Kidney epithelial cell (primary cell): ENCODE measurements at places on chromosomes 2 and 18.
A peak's percentile ranks its signal among the peaks of the same experiment; 100 is the strongest.

- no peak for DNase-seq
Measured at GRCh38 chr18:339200-339599, 71.4 kb upstream of the THOC1 start.

GRCh38 chr2:47558116-47558767 is 155.3 kb downstream of the MSH2 start:
- DNase-seq = no peak

GRCh38 chr2:221075203-221075602 is 496.9 kb downstream of the EPHA4 start:
- no peak for DNase-seq

DNA sequence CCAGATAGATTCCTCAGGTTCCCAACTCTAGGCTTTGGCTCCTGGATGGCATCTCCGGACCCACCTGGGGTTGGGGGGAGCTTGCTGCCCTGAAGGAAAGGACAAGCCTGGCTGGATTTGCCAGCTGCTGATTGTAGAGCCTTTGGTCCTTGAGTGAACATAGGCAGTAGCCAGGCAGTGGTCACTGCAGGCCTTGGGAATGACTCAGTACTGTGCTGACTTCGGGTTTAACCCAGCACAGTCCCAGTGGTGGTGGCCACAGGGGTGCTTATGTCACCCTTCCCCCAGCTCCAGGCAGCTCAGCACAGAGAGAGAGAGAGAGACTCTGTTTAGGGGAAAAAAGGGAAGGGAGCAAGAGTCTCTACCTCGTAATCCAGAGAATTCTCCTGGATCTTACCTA is 27.7 kb upstream of the ACTR2 start:
- no peak for DNase-seq

DNA sequence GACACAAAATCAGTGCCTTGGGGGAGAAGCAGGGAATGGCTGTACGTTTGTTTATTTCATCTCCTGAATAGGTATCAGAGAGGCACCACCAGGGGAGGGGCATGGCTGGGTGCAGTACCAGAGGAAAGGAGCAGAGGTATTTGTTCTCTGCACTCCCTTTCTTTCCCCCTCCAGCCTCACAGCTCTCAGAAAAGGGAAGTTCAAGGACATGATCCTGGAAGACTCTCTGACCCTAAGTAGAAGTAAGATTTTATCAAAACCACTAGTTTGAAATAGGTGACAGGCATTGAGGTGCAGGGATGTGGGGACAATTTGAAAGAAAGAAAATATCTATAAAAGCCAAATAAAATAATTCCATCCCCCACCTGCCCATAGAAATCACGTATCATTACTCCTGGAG is 136.5 kb downstream of the LRRTM1 start:
- DNase-seq = no peak

- DNase-seq = no peak
Measured at GRCh38 chr18:12248926-12249720, 5.0 kb upstream of the CIDEA start.

- DNase-seq = no peak
Measured at GRCh38 chr2:240688553-240688919, 3.1 kb upstream of the AQP12A start.

- DNase-seq = no peak
Measured at GRCh38 chr2:38376346-38377049, 575 bp downstream of the ATL2 start.

- DNase-seq = no peak
Measured at GRCh38 chr2:32284321-32284720, 6.6 kb downstream of the YIPF4 start.

DNA sequence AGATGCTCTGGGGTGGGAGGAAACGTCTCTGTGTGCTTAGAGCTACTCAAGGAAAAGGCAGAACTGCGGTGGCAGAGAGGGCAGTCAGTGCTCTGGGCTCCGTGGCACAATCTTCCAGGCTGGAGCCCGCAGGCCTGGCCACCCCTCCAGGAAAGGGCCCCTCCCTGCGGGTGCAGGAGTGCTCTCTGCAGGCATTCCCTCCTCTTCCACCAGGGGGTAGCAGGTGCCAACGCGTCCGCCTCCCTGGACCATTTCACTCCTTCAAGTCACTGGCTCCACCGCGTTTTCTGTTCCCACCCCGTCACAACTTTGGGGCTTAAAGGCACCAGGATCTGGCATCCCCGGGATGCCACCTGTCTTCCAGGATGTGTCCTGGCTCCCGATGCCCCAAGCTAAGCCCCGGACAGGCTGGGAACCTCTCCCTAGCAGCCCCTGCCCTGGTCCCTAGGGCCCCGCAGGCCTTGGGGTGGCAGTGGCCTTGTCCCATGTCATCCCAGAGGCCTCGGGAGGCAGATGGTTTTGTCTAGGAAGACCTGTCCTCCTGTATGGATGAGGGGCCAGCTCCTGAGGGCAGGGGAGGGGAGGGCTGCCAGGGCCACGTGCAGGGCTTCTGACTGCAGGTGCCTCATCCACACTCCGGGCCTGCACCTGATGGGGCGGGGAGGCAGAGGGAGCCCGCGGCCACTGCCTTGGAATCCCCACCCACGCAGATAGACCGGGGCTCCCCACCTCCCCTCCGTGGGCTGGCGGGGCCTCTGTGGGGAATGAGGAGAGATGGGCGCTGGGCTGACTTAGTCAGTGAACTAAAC is 26.4 kb downstream of the KCNIP3 start:
- no peak for DNase-seq

- DNase-seq = no peak
Measured at GRCh38 chr18:58025733-58026132, 18.3 kb upstream of the NEDD4L start.

DNA sequence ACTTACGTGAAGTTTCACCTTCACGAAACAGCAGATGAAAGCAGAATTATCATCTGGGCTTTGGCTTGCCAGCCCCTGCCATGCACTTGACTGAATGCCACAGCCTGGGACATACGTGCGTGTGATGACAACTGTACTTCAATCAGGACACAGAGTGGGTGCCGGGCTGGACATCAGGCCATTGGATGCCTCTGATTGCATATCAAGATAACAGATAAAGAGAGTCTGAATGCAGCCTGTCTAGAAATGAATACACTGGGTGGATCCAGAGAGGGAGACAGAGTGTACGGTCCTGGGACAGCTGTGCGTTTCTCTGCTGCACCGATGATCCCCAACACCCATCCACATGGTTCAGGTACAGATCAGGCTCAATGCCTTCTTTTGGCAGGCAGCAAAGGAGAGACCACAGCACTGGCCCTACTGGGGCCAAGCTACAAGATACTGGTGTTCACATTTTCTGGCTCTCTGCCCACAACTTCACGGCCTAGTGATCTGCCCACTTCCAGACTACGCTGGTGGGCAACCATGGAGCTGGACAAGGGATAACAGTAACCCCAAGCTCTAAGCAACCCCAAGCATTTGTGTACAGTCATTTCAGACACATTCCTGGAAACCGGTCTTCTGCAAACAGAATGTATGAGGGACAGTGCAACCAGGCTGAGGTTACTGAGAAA is 35.6 kb downstream of the FBLN7 start:
- peak; percentile 75 for DNase-seq

DNA sequence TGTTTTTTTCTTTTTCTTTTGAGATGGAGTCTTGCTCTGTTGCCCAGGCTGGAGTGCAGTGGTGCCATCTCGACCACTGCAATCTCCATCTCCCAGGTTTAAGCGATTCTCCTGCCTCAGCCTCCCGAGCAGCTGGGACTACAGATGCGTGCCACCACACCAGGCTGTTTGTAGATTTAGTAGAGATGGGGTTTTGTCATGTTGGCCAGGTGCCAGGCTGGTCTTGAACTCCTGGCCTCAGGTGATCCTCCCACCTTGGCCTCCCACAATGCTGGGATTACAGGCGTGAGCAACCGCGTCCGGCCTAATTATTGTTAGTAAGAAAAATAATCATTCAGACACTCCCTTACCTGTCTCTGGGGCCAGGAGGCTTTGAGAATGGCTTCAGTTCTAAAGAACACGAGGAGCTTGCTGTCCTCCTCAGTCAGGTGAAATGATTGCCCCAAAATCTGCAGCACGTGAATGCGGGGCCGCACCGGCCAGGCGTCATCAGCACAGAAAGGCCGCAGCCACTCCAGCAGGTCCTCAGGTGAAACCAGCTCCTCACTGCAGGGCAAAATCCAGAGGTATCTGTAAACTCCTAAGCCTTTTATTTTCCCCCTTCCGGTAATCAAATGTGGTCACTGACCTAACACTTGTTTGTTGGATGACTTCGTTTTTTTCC is 342.6 kb downstream of the NBAS start:
- no peak for DNase-seq

- DNase-seq = no peak
Measured at GRCh38 chr18:10398571-10398970, 55.9 kb upstream of the APCDD1 start.

DNA sequence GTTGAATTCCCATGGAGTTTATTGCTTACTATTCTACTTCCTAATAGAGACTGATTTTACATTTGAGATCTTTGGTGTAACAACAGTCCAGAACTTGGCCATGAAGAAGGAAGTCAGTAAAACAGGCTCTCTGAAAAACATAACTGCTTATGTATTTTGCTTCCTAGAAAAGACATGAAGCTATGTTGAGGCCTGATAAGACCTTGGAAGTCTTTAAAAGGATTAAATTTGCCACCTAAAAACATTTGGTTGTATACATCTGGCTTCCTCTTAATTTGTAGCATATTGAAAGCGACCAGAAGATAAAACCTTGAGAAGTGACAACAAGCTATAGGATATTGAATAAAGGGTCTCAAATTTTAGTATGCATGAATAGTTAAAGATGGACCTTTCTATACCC is 36.4 kb downstream of the PTRHD1 start:
- DNase-seq = no peak

- DNase-seq = no peak
Measured at GRCh38 chr2:166321076-166321475, 54.7 kb downstream of the SCN9A start.

- no peak for DNase-seq
Measured at GRCh38 chr2:25324905-25325592, 16.7 kb downstream of the DNMT3A start.

DNA sequence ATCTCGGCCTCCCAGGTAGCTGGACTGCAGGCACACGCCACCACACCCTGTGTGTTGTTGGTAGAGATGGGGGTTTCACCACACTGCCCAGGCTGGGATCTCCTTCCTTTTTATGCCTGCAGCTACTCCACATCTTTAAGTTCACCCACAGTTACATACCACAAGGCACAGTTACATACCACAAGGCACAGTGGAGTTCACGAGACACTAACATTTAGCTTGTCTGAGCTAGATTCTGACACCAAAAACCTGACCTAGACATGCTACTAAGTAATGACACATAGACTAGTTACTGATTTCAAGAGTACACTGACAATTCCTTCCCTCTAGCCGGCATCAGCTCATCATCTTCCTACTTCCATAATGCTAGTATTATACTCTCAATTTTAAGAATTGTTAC is 4.3 kb downstream of the POLR2D start:
- no peak for DNase-seq

GRCh38 chr18:13612196-13612997 is 114.0 kb downstream of the FAM210A start:
- no peak for DNase-seq

DNA sequence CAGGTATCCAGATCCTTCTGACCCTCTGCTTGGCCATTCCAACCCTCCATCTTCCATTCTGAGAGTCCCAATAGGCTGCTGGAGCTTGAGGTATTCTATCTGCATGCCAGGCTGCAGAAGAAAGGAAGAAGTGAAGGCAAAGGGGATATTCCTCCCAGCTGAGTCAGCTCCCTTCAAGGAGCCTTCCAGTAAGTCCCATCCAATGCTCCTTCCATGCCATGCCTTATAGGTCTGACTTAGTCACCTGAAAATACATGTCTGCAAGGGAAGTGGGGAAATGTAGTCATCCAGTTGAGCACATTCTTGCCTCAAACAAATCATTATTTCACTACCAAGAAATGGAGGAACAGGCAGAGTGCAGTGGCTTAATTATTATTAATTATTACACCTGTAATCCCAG is 464.6 kb downstream of the CNTNAP5 start:
- DNase-seq = no peak

- no peak for DNase-seq
Measured at GRCh38 chr18:38790303-38790702, 1224.7 kb upstream of the CELF4 start.

- peak; percentile 49 for DNase-seq
Measured at GRCh38 chr18:60549338-60549960, 176.9 kb upstream of the MC4R start.

DNA sequence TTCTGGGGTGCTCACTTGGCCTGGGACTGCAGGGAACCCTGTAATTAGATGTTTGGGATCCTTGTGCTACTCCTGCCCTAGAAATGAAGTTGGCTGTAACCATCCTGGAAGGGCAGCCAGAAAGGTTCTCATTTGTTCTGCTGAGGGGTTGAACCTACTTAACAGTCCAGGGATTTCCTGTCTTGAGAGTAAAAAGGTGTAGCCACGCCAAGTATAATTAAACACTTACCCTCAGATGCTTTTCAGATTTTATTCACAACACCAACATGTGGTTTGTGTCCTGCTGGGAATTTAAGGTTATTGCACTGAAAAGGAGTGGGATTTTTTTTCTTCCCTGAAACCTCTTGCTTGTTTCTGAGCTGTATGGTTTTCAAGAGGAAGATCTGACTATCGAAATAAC is 222.4 kb upstream of the APCDD1 start:
- DNase-seq = no peak

- peak; percentile 61 for DNase-seq
Measured at GRCh38 chr2:1731963-1732768, 12.1 kb downstream of the PXDN start.

- DNase-seq = no peak
Measured at GRCh38 chr2:41137031-41137430, 685.1 kb upstream of the SLC8A1 start.

- DNase-seq = no peak
Measured at GRCh38 chr2:109168086-109168485, 39.1 kb downstream of the SH3RF3 start.

DNA sequence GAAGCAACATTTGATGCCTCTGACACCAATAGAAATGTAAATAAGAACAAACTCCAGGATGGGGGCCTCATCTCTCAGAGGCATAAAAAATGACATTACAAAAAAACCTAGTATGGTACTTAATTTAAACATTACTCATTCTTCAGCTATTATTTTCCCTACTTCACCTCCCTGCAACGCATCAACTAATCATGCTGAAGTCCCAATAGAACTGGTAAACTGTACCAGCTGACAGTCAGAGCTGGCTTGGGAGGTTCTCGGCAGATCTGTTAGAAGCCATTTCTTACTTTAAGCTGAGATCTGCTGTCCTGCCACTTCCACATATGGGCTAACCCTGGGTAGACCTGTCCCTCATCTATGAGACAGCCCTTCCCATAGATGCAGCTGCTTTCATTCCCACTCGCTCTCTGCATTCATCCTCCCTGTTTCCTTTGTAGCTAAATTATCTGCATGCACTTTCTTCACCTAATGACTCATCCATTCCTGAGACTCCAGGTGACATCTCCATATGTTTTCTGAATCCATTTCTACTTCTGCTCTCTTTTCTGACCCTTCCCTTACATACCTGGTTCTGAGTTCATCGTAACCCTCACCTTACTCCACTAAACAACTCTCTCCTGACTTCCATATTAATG is 108.1 kb downstream of the AOX1 start:
- no peak for DNase-seq

DNA sequence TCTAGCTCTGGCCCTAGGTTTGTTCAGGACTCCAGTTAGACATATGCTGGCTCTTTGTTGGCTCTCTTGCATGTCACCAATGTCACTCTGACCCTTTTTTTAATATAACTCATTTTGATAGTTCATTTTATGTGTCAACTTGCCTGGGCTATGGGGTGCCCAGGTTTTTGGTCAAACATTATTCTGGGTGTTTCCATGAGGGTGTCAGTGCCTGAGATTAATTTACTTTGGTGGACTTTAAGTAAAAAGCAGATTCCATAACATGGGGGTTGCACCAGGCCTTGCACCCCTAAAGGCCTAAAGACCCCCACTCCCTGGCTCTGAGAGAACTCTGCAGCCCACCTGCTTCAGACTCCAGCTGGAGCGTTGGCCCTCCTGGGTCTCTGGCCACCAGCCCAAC is 48.1 kb upstream of the SNTG2 start:
- no peak for DNase-seq
